Suppressor macrophage treated with lipopolysaccharide for 1 hour (primary cell): ENCODE measurements at places on chromosomes 13 and 19.
A peak's percentile ranks its signal among the peaks of the same experiment; 100 is the strongest.

GRCh38 chr19:18774782-18775444, 16.2 kb downstream of the COMP start:
- no peak for DNase-seq

DNA sequence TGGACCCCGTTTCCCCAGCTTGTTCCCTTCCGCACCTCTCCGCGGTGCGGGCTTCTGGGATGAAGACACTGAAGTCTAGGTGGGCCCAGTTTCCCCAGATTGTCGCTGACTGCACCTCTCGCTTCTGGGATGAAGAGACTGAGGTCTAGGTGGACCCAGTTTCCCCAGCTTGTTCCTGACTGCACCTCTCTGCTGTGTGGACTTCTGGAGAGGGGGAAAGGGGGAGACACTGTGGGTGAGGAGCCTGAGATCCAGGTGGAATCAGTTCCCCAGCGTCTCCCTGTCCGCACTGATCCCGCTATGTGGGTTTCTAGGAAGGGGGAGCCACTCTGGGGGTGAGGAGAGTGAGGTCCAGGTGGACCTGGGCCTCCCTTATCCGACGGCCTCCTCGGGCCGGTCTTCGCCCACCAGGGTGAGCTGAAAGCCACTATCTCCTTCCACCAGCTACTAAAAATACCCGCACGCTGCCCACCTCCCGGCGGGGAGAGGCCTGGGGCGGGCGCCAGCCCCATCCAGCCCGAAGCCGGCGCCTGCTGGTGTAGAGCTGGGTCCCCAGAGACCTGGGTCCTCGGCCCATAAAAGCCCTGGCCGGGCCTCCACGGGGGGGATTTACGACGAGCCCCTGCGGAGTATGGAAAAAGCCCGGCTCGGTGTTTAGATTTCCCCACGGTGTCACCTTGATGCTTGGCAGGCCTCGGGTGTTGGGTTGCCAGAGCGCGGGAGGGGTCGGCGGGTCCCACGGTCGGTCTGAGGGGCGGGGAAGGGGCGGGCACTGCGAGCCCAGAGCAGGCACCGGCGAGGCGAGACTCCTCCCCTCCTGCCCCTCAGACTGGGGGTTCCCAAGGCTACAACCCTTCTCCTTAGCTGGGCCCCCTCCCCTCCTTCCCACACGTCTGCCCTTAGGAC, 10.6 kb downstream of the FUT6 start:
- no peak for DNase-seq

GRCh38 chr19:53007606-53008005, 6.1 kb upstream of the ERVV-1 start:
- DNase-seq = no peak

- DNase-seq = no peak
Observed at GRCh38 chr13:73092829-73093228, 34.0 kb downstream of the KLF5 start.

DNA sequence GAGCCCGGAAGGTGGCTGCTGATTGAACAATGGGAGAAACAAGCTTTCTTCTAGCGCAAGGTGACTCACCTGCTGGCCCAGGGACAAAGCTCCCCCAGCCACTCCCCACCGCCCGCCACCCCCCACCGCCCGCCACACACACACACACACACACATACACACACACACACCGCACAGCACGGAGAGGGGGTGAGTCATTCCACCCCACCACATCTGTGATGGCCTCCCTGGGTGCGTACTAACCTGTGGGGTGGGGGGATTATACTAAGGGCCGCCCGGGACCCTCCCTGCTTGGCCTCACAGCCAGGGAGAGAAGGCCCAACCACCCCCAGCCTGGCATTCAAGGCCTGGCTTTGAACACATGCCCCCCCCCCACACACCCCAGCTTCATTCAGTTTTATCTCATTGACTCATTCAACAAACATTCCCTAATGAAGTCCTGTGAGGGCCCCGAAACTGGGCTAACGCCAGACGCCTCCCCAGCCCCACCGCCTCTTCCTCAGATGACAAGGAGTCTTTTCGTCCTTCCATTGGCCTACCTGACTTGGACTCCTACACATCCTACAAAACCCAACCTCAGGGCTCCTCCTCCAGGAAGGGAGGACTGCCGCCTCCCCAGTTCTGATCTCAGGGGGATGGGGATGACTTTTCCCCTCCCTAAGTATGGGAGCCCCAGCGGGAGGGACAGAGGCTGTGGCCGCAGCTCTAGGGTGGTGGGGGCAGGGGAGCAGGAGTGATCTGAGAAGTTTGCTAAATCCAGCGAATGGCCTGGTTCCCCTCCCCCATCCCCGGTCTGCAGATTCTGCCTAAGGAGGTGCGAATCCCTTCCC, 5.8 kb upstream of the ONECUT3 start:
- DNase-seq = no peak

- peak; percentile 78 for DNase-seq
Observed at GRCh38 chr19:4456843-4457653, 546 bp downstream of the UBXN6 start.

GRCh38 chr13:71869274-71869673, 2.3 kb upstream of the DACH1 start:
- no peak for DNase-seq

GRCh38 chr19:12793290-12794195, 2.3 kb downstream of the JUNB start:
- peak; percentile 99 for DNase-seq

- DNase-seq = no peak
Observed at GRCh38 chr19:38055010-38055409, 148.0 kb downstream of the SIPA1L3 start.

DNA sequence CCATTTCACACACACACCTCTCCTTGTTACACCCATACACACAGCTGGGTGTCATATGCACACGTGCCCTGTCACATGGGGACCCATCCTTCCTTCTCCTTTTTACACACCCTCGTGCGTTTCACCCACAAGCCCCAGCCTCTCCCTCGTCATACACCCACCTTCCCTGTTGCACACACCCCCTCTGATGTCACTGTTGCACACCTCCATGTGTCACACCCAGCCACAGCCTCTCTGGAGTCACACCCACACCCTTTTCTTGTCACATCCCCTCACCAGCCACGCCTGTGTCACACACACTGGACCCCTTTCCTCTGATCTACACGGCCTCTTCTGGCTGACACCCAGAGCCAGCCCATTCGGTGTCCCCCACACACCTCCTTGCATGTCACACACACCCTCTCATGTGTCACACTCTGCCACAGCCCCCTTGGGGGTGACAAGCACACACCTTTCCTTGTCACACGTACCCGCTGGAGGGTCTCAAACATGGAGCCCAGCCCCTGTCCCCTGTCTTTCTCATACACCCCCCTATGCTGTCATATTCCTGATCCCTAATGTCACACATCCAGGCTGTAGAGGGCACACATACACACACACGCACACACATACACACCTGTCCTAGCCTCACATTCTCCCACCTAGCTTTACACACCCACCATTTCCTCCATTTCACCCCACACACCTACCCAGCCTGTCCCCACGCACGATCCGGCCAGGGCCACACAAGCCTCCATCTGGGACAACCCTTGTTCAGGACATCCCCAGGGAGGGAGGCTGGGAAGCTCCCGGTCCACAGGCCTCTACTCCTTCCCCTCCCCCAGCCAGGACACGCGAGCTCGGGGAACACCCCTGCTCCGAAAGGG, 1.4 kb downstream of the NOVA2 start:
- peak; percentile 50 for DNase-seq

DNA sequence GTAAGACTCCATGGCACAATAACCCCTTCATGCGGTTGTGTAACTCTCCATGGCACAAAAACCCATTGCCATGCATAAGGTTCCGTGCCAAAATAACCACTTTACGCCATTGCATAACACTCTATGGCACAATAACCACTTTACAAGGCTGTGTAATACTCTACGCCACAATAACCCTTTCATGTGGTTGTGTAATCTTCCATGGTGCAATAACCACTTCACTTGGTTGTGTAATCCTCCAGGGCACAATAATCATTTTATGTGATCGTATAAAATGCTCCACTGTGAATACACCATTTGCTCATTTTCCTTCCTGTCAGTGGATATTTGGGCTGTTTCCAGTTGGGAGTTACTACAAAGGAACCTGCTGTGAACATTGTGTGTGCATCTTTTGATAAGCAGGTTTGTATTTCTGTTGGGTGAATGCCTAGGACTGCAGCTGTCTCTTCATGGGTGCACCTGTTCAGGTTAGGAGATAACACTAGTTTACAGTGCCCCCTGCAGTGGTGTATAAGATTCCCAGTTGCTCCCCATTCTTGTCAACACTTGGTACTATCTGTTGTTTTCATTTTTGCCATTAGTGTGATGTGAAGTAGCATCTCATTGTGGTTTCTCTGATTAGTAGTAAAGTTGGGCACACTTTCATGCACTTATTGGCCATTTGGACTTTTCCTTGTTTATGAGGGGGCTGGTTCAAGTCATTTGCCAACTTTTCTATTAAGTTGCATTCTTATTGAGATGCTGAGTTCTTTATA, 21.1 kb upstream of the ZSCAN18 start:
- no peak for DNase-seq

DNA sequence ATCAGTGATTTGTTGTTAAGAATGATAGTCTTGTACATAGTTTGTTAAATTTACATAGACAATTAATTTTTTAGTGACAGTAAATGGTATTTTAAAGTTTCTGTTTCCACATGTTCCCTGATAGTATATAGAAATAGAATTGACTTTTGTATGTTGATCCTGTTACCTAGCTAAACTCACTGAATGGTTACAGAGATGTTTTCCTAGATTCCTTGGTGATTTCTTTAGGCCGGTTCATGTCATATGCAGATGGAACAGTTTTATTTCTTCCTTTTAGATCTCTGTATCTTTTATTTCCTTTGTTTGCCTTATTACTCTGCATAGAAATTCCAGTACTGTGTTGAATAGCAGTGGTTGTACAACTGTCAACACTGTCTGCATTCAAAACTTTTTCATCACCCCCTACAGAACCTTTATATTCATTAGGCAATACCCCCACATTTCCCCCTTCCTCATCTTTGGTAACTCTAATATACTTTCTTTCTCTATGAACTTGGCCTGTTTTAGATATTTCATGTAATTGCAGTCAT, 86.3 kb downstream of the NBEA start:
- DNase-seq = no peak

- DNase-seq = peak; percentile 33
Observed at GRCh38 chr19:46471116-46471733, at the start of gene PNMA8A. Gene PNMA8A, minus strand, starts transcription at chr19:46471563. Its CDS starts 528 bp downstream, at chr19:46471035.

GRCh38 chr13:64765636-64766035, 2464.5 kb downstream of the PCDH9 start:
- DNase-seq = no peak

DNA sequence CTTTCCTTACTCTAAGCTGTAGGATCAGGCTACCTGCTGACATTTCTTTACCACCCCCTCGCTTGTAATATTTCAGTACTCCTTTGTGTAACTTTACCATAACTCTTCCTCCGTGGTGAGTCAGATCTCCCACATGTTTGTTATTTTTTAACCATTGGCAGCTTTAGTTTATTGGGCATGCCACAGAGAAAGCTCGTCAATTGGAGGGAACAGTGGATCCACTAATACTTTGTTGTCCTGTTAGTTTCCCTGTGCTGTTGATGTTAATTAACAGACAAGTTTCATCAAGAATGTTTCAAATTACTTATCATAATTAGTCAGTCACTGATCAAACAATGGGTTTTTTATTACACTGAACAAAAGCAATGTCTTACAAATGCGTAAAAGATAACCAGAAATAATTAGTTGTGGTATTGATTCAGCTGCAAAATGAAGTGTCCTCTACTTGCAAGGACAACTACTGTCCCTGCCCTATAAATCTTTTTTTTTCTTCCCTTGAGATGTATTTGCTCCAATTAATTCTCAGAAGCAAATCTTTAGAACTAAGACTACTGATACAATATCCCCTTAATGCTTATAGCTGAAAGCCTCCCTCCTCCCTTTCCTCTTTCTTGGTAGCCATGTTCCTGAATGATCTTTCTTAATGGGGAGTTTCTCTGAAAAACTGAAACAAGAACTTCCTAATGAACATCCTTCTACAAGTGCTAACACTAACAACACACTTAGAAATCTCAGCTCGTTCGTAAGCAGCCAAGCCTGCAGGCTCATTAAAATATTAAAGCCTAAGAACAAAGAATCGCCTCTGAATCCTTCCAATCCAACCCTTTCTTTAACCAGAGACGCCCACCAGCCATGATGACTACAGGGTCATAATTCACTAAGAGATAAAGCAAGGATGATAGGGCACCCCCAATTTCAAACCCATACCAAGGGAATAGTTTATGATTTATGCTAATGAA, 22.2 kb downstream of the EFNB2 start:
- DNase-seq = no peak

- DNase-seq = no peak
Observed at GRCh38 chr19:17069193-17069592, 6.1 kb downstream of the HAUS8 start.

- DNase-seq = no peak
Observed at GRCh38 chr13:73576291-73576690, 517.5 kb downstream of the KLF5 start.

GRCh38 chr13:41505209-41505835, 48.0 kb downstream of the RGCC start:
- no peak for DNase-seq

- DNase-seq = no peak
Observed at GRCh38 chr19:3976495-3977241, 5.8 kb upstream of the DAPK3 start.

DNA sequence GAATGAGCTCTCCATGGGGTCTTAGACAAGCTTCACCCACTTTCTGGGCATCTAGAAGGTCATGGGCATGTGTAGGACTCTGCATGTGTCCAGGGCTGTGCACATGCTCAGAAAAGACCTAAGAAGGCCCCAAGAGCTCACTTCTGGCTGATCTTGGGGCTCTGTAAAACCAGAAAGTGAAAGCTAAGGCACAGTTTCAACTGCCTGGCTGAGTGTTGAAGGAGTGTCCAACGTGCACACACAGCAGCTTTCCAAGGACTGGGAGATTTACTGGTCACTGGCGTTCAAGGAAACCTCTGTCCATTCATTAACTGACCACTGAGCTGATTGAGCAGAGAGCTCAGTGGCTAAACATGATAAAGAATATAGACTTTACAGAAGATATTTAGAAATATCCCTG, 137.9 kb downstream of the KATNAL1 start:
- no peak for DNase-seq

- no peak for DNase-seq
Observed at GRCh38 chr13:74921326-74921725, 560.6 kb downstream of the TBC1D4 start.

GRCh38 chr13:33270895-33271538, 14.5 kb downstream of the STARD13 start:
- DNase-seq = no peak

DNA sequence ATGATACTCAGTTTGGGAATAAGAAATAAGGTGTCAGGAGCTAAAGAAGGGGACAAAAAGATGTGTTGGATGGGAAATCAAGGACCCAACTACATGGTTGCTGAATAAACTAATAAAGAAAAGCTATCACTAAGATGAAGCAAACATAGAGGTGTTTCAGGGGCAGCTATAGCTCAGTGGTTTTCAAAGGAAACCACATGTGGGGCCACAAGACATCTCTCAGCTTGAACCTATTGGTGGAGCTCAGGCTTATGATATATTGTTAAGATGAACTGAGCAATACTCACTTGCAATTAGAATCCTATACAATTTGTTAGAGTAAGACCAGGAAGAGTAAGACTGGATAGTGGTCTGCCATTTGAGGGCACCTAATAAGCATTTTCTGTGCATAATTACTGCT, 45.1 kb upstream of the SPRY2 start:
- DNase-seq = no peak

- DNase-seq = no peak
Observed at GRCh38 chr13:94859278-94859691, 146.9 kb upstream of the SOX21 start.

- DNase-seq = no peak
Observed at GRCh38 chr13:106118050-106118449, 417.4 kb downstream of the EFNB2 start.

GRCh38 chr13:36244073-36244472, 29.7 kb upstream of the SOHLH2 start:
- no peak for DNase-seq
